Right lobe of liver (tissue), 6 donors: ENCODE measurements at places on chromosomes 3 and 15. TPM values are rescaled to one million over a fixed set of nuclear protein-coding genes. Genes with fewer than 3 reads are reported as not detected.

- no peak for DNase-seq
Observed at GRCh38 chr15:59966262-59966661, 37.8 kb upstream of the FOXB1 start.

DNA sequence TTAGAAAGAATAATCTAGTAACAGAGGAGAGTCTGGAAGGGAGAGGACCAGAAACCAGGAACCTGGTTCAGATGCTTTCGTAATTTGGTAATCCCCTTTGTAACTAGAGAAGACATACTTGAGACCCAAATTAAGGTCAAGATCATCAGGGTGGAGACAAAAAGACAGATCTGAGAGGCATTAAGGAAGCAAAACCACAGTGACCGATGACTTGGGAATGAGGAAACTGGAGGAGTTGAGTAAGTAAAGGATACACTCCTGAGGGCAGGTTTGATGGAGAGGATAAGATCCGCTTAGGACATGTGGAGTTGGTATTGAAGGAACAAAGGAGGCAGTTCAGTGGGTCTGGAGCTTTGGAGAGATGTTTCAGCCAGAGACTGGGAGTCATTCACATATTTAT, 23.6 kb upstream of the BCL2A1 start:
- DNase-seq = no peak

DNA sequence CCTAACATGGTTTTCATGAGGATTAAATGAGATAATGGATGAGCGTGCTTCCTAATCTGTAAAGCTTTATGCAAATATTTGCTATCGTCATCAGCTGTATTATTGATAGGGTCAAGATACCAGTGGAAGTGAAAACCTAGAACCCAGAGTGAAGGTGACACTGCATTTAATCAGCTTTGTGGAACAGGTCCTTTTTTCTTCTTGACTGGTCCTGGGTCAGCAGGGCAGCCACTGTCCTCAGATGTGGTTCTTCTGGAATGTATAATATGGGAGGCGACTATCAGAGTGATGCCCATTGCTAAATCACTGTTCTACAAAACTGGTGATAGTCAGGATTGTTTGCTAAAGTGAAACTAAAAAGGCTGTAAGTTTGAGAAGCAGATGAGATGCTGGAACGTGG, 41.4 kb downstream of the SORD start:
- no peak for DNase-seq

- no peak for DNase-seq
Observed at GRCh38 chr3:5058471-5058951, 63.6 kb upstream of the ARL8B start.

DNA sequence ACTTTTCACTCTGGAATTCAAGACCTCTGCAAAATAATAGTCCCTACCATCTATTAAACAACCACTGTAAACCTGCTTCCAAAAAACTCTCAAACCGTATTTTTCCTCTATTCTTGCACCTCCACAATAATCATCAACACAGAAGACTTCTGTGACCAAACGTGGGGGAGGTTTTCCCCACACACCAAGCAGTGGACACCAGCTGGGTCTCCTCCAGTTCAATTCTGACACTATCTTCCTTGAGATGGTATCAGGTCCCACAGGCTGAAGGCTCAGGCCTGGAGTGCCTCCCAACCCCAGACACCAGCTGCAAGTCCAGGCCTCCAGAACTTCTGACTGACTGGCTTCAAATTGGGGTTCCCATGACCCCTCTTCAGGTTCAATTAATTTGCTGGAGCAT, 89.6 kb upstream of the RAP2B start:
- DNase-seq = no peak

- no peak for DNase-seq
Observed at GRCh38 chr3:129606636-129607390, at the start of gene PLXND1. Gene PLXND1, minus strand, starts transcription at chr3:129606676. Its CDS starts 37 bp downstream, at chr3:129606639.

DNA sequence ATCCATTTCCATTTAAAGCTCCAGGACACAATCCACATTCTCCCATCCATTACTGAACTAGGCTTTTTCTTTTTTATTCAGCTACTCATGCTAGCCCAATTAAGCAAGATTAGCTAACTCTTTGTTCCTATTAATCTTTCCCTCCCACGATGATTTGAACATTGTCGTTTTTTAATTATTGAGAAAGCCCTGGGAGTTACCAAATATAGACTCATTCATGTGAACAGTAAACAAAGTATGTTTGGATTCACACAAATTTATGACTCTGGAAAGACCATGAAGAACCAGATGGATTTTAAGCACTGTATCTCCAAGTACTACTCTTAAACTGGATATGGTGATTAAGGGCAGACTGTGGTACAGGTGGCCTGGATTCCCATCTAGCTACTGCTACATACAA, 82.2 kb downstream of the STRIT1 start:
- no peak for DNase-seq

- DNase-seq = no peak
Observed at GRCh38 chr15:51375966-51376640, 34.6 kb downstream of the GLDN start.

DNA sequence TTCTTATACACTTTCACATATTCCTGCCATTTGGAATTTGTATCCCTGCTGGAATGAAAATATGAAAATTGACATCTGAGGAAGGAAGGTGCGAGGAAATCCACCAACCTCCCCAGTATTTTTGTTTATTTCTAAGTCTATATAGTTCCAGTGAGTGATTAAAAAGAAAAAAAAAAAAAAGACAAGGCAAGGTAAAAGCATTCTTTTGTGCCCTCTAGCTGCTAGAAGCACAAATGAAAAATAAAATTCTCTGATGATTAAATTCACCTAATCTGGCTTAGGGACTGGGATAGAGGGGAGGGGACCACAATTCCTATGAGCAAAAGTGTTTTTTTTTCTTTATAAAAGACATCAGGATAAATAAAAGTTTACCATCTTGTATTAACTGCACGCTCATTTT, 370.9 kb downstream of the NR2F2 start:
- DNase-seq = no peak

DNA sequence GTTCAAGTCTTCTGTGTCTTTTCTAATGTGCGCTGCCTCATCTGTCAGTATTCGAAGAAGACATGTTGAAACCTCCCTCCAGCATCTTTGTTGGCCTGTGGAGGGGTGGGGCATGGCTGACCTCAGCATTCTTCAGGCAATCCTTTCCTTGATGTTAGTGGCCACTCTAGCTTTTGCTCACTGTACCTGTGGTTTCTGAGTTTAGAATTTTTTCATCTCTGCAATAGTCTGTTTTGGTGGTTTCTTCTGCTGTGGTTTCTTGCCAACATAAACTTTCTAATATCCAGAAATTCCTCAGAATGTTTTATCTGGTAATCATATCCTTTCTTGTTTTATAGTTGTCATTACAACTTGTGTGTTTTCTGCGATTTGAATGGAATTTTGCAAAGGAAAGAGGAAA, 251.3 kb upstream of the NR2E3 start:
- no peak for DNase-seq

CLDN18 gene
- not detected for total RNA-seq

PLAAT1 gene
- total RNA-seq = 0.31 TPM

P3H2 gene
- total RNA-seq = 7.2 TPM

CFAP20DC gene
- total RNA-seq = 2.7 TPM

TMC3 gene
- total RNA-seq = not detected

GOLGA6B gene
- total RNA-seq = 1.5 TPM

P2RY1 gene
- 1.5 TPM for total RNA-seq
